ENCODE measurements at places on chromosomes 7 and 10.

GRCh38 chr7:158414486-158414961, 173.1 kb downstream of the PTPRN2 start:
- DNase-seq, result no peak

DNA sequence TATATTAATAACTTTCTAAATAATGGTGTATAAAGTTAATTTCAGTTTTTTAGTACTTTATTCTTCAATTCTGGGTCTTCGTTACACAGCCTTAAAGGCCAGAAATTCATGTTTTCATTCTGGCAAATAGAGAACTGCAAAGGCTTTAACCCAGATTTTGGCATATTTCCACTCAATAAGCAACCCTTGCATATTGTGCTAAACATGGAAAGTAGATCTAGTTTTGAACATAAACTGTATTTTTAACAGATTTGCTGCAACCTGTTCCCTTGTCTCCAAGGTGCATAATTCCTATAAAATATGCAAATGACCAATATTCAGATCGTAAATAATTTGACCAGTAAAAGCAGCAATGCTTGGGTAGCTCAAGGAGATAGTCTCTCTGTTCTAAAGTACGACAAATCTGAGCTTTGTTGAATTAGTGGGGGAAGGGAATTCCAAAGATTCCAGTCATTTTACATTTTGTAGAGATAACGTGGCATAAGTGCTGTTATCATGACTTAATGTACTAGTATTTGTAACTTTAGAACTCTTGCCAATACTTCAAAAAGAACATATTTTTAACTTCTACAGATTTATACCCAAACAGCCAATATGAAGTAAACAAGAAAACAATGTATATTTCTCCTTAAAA, 46.4 kb upstream of the RSBN1L start:
- no peak for DNase-seq

DNA sequence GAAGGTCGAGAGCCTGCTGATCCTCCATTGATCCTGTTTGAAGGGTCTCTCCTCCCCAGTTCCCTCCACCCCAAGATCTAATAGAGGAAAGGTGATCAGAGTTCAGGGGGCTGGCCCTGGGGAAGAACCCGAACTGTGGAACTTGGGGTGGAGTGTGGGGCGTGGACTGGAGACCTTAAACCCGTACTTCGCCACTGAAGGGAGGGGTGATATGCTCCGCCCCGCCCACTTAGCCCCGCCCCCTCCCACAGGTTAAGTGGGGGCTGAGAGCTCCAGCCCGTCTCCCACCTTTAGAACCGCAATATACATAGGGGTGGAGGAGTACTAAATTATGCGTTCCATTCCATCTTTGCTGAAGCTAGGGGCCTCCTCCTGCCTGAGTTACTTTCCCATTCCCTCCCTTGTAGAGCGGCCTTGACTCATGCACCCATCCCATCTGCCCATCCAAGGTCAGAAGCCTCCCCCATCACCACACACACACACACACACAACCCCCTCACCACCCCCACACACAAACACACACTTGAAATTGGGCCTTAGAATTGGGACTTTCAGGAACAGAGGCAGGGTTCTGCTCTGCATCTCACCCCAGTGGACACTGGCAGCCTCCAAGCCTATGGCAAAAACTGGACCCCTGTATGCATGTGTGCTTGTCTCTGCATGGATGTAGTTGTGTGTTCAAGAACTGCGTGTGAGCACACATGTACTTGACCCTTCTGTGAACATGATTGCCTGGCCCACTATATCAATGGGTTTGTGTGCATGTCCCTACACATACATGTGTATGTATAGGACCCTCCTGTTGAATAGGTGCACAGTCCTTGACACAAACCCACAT, 991 bp downstream of the SEMA4G start:
- DNase-seq, result no peak

GRCh38 chr10:75283078-75283670, 47.4 kb upstream of the COMTD1 start:
- DNase-seq, result no peak

DNA sequence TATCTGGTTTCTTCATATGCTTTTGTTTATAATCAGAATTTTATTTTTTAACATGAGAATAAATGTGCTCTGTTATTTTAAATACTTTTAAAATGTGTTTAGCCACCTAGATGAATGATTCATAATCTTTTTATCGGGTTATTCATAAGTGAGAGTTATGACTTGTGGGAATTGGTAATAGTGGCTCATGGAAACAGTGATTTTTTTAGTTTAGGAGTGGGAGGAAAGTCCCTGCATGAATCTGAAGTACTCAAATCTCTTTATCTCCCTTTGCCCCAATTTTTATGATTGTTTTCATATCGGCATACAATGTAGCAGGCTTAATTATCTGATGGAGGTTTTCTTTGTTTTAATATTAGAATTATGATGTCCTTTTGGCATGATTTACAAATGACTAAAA, 42.9 kb downstream of the TAX1BP1 start:
- DNase-seq, result no peak

DNA sequence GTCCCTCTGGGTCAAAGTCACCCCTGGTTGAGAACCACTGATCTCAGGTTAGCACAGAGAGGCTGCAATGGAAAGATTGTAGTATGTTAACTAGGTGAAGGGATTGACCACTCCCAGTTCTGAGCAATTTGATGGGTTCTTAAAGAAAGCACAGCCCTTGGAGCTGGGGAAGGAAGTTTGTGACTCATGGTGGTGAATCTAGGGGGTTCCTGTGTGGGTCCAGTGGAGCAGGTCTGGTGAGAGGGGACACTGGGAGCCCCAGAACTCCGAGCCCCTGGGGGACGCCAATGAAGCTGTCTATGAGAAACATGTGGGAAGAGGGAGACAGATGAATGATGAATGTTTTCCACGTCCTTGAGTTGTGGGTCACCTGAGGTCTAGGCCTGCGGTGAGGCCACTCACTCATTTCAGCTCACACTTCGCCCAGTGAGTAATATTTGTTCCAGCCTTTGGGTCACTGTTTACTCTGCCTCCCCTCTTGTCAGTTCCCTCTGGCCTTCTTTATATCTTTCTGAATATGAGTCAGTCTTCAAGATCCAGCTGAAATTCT, 341.9 kb downstream of the LRMDA start:
- no peak for DNase-seq

GRCh38 chr7:116499168-116500077, at the start of gene CAV2:
TSS of gene CAV2 (plus strand) at chr7:116499738. CDS start at chr7:116499782, 44 bp downstream.
- no peak for DNase-seq

- no peak for DNase-seq
Observed at GRCh38 chr10:71048971-71049615, 160.7 kb upstream of the PCBD1 start.

DNA sequence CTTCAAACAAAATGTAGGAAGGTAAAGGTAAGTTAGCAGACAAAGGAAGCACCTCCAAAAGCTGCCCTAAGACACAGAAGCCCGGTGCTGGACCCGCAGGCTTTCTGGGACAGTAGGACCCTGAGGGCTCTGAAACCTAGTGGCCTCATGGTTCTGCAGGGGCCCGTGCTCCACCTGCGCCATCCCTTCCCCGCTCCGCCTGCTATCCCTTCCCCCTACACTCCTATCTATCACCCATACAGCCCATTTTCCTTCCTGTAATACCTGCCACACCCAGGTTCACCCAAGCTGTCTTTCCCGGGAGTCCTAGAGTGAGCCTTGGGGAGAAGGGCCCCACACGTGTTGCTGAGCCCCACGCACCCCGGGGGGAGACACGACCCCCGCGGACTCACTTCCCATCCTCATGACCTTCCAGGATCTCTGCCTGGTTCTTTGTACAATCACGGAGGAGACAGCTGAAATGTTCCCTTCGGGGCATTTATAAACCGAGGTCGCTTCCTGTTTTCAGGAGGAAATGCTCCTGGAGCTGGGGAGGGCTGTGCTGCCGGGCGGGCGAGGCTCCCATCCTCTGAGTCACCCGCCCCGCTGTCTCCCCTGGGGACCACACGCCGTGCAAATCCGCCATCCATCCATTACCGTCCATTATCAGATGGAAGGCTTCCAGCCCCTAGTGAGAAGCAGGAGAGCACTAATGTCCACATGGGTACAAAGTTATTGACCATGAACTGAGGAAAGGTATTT, 251.7 kb upstream of the PITRM1 start:
- DNase-seq, result no peak

DNA sequence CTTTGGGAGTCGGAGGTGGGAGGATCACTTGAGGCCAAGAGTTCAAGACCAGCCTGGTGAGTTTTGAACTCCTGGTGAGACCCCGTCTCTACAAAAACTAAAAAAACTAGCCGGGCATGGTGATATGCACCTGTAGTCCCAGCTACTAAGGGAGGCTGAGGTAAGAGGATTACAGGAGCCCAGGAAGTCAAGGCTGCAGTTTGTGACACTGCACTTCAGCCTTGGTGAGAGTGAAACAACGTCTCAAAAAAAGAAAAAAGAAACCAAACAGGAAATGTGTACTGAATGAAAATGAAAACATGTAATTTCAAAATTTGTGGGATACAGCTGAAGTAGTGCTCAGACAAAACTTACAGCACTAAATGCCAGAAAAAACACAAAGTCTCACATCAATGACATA, 7.6 kb downstream of the ARHGAP12 start:
- DNase-seq, result no peak

DNA sequence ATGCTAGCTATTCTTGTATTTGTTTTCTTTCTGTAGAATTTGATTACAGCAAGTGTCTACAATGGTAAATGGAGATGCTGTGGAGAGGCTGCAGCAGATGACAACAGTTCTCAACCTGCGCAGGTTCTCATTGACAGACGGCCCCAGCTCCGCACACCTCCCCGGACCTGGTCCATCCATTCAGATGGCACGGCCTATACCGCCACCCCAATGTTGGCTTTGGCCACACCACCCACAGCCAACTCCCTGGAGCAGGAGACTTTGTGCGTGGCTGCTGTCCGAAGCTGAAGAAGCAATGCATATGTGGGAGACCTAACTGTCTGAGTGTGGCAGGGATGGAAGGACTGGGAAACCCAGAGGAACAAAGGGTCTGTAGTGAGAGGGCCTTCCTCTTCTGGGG, 116.4 kb upstream of the TCERG1L start:
- DNase-seq, result no peak

- no peak for DNase-seq
Observed at GRCh38 chr7:12436896-12437535, 33.4 kb upstream of the VWDE start.

DNA sequence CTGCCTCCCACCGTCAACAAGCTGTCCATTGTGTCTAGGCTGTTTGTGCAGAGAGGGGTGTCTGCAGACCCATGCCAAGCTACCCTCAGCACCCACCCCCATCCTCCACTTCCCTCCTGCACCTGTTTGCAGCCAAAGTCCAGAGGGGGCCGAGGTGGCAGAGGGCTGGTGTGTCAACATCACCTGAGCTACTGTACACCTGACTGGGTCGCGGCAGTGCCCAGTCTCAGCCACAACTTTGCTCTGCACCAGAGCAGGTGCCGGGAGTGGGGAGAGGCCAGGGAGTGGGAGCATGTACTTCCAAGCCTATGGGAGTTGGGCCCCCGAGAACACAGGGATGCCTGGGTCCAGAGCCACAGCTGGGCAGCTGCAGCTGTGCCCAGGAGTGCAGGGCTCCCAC, 93.1 kb downstream of the AUTS2 start:
- no peak for DNase-seq

- DNase-seq, result no peak
Observed at GRCh38 chr7:140902303-140902953, 22.3 kb downstream of the BRAF start.

- DNase-seq, result no peak
Observed at GRCh38 chr7:152395112-152395511, 40.7 kb downstream of the KMT2C start.

GRCh38 chr7:2398506-2398905, 4.9 kb upstream of the CHST12 start:
- no peak for DNase-seq

- DNase-seq, result no peak
Observed at GRCh38 chr10:30873411-30873810, 158.3 kb downstream of the ZNF438 start.

DNA sequence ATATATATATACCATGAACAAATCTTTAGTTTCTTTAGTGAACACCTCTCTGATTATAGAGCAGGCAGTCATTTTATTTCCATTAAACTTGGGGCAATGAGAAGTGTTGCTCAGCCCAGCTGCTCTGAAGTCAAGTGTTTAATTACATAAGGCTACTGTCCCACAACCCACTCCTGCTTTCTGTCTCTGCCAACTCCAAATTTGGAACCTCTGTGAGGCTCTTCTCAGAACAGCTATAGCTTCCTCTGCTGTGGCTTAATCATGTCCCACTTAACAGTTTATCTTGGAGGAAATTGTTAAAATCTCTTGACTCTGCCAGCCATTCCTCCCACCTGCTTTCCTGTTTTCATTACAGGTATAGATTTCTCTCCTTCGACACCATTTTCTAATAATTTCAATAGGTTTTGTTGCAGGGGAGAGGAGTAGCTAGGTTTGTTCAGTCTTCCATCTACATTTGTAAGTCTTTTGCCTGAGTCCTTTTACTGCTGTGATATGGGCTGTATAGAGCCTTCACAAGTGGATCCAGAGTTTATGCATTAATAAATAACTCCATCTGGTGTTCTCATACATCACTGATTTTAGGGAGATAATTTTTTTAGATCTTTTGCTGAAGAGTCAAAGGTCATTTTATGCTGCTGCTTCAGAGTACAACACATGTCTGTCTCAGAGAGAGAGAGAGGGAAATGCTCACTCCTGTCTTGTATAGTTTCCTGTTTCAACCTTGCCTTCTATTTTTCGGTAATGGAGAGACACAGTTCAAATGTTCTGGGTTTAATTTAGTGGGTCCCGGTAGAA, 170.4 kb downstream of the WNT2 start:
- no peak for DNase-seq

DNA sequence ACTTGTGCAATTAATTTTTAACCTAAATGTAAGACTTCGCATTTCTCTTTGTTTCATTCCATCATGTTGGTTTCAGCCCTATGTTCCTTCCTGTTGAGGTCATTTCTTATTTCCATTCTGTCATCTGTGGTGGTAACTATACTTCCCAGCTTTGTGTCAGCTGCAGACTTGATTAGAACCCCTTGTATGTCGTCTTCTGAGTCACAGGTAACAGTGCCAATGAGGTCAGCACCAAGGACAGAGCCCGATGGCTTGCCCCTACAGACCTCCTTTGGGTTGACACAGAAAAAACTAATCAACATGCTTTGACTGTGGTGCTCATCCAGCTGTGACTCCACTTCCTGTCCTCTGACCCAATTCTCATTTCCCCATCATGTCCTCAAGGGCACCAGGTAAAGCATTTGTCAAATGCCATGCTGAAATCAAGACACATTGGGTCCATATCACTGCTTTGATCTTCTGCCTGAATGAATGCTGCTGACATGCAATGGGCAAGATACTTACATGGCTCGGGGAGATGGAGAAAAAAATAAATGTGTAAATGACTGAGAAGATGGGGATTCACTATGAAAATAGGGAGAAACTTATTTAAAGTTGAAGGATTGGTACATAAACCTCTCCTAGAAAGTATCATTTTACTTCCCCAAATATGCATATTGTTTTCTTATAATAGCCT, 25.6 kb upstream of the CRTAC1 start:
- no peak for DNase-seq

GRCh38 chr10:79048639-79049550, 19.9 kb upstream of the ZMIZ1 start:
- no peak for DNase-seq
